ENCODE measurements at places on chromosomes 2 and 18. TPM values are rescaled to one million over a fixed set of nuclear protein-coding genes. Genes with fewer than 3 reads are reported as not detected.

The TLX2 gene
- total RNA-seq = 0.25 TPM

The FTCDNL1 gene
- 3.0 TPM for total RNA-seq

The B3GNT7 gene
- total RNA-seq = 0.25 TPM

The PLGLB2 gene
- total RNA-seq = not detected

The VWC2L gene
- not detected for total RNA-seq

The GPR45 gene
- total RNA-seq = not detected

The SUCLG1 gene
- 70.0 TPM for total RNA-seq

The HNMT gene
- not detected for total RNA-seq

The REG3A gene
- total RNA-seq = not detected

The LYPD1 gene
- not detected for total RNA-seq

The ALLC gene
- not detected for total RNA-seq

The NAT8 gene
- not detected for total RNA-seq

The LYG2 gene
- total RNA-seq = not detected

The UGT1A6 gene
- not detected for total RNA-seq

The C2orf49 gene
- 19.9 TPM for total RNA-seq

The KRTCAP3 gene
- 4.6 TPM for total RNA-seq

The C2orf66 gene
- not detected for total RNA-seq

The RGPD4 gene
- 0.67 TPM for total RNA-seq

The ZEB2 gene
- 37.2 TPM for total RNA-seq

The C2orf78 gene
- not detected for total RNA-seq

The AKAIN1 gene
- not detected for total RNA-seq

The TCF23 gene
- not detected for total RNA-seq

The SNRNP27 gene
- total RNA-seq = 54.9 TPM

The SDC1 gene
- total RNA-seq = 0.19 TPM

The DSG1 gene
- total RNA-seq = not detected

The CYP27C1 gene
- total RNA-seq = not detected

The FSHR gene
- not detected for total RNA-seq

The MTX2 gene
- total RNA-seq = 27.4 TPM

The CHPF gene
- total RNA-seq = 36.4 TPM

The DAPL1 gene
- total RNA-seq = not detected

The ZSCAN30 gene
- 11.3 TPM for total RNA-seq

The C2orf72 gene
- 0.50 TPM for total RNA-seq

The PRADC1 gene
- 21.9 TPM for total RNA-seq

The TYMS gene
- total RNA-seq = 314 TPM

The FAM237A gene
- total RNA-seq = not detected

The UBR3 gene
- 19.5 TPM for total RNA-seq

The CNDP2 gene
- total RNA-seq = 203 TPM

The RFX8 gene
- total RNA-seq = not detected

The SERPINB11 gene
- not detected for total RNA-seq

Data from activated CD8-positive, alpha-beta memory T cell treated with anti-CD3 and anti-CD28 coated beads for 36 hours (primary cell).